ENCODE measurements at places on chromosomes 16 and 17.

- peaks cover 37% of the 10 kb centered on the region for H3K4me1 ChIP-seq
- H3K4me3 ChIP-seq: peak overlapping the region; percentile 68
- H3K27me3 ChIP-seq: peaks cover 5% of the 10 kb centered on the region
- no peak for DNase-seq
Measured at GRCh38 chr16:88456356-88457292, 3.5 kb downstream of the ZFPM1 start.

DNA sequence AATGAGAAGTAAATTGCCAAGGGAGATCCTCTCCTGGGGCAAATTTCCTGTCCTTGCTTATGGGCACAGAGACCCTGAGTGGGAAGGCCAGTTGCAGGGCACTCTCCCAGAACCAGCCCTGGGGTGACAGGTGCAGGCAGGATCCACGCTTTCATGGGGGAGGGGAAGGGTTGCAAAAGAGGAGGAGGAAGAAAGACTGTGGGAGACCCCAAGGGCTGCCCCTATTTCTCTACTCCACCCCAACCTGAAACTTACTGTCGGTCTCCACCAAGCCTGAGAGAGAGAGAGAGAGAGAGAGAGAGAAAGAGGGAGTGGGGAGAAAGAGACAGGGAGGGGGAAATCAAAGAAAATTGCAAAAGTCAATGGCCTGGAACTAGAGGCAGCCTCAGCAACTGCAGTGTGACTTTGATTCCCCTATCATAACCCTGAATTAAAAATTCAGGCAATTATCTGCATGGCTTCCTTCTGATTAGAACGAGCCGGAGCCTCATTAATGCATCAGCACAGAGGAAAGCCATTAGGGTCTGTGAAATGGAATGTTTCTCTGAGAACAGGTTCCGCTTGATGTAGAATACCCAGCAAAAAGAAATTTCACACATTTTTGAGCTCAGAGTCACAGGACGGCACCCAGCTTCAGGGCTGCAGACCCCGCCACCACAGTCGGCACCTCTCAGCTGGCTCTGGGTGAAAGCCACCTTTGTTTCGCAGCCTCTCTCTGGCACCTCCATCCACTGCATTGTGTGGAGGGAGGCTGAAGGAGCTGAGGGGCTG is 45.1 kb upstream of the HNF1B start:
- DNase-seq: no peak
- no peak overlapping the region for H3K4me3 ChIP-seq
- H3K36me3 ChIP-seq: no peaks in the 10 kb centered on the region
- H3K27me3 ChIP-seq: peaks cover 28% of the 10 kb centered on the region

DNA sequence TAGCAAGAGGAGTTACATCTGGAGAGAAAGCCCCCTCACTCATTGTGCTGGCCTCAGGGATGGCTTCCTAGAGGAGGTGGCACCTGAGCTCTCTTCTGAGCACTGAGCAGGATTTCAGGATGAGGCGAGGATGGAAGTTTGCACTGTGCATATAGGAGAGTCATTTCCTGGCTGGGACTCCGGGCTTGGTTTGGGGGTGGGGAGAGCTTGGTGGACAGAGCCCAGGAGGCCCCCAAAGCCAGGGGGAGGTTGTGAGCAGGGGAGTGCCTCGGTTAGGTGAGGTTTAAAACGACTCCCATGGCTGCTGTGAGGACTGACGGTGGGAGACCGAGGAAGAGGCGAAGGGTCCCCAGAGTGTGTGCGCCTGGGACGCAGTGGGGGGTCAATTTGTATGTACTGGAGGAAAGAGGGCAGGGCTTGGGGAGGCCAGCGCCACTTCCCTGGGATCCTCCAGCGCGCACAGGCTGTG is 1.2 kb downstream of the CAMKK1 start:
- peak overlapping the region; percentile 71 for H3K4me3 ChIP-seq
- H3K4me1 ChIP-seq: peaks cover 78% of the 10 kb centered on the region
- H3K27ac ChIP-seq: peak overlapping the region; percentile 87
- DNase-seq: no peak
- no peaks in the 10 kb centered on the region for H3K36me3 ChIP-seq
- H3K27me3 ChIP-seq: no peaks in the 10 kb centered on the region

GRCh38 chr17:82301916-82302567 is 15.4 kb downstream of the CD7 start:
- peak overlapping the region; percentile 7 for H3K27ac ChIP-seq
- no peak for DNase-seq
- H3K27me3 ChIP-seq: no peaks in the 10 kb centered on the region
- H3K36me3 ChIP-seq: no peaks in the 10 kb centered on the region
- no peak overlapping the region for H3K4me3 ChIP-seq
- H3K4me1 ChIP-seq: peaks cover 55% of the 10 kb centered on the region

DNA sequence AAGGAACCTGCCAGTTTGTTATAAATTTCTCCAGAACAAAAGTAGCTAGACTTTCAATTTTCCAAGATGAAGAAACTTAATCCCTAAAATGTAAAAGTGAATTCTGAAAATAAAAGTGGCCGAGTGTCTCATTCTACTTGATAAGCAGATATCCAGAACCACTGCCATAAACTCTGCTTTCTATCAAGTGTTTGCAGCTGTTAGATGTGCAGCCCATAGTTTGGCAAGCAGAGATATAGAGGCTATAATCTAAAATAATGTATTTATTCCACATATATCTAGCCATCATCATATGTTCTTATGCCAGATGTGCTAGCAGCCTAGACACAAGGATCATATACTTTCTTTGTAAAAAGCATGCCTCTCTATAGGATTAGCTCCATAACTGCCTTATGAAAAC is 14.7 kb upstream of the FBXL20 start:
- H3K27me3 ChIP-seq: no peaks in the 10 kb centered on the region
- DNase-seq: no peak
- H3K36me3 ChIP-seq: peaks cover 100% of the 10 kb centered on the region
- no peak overlapping the region for H3K27ac ChIP-seq

- no peak for DNase-seq
- no peak overlapping the region for H3K4me3 ChIP-seq
Measured at GRCh38 chr16:16008666-16009065, 59.2 kb downstream of the ABCC1 start.

- H3K4me3 ChIP-seq: no peak overlapping the region
- H3K4me1 ChIP-seq: no peaks in the 10 kb centered on the region
- no peaks in the 10 kb centered on the region for H3K36me3 ChIP-seq
- peak; percentile 50 for DNase-seq
Measured at GRCh38 chr16:77946823-77947222, 75.5 kb upstream of the CLEC3A start.

GRCh38 chr17:71959154-71959553 is 161.7 kb upstream of the SOX9 start:
- no peaks in the 10 kb centered on the region for H3K4me1 ChIP-seq
- H3K27ac ChIP-seq: no peak overlapping the region
- H3K36me3 ChIP-seq: no peaks in the 10 kb centered on the region
- no peak for DNase-seq

GRCh38 chr16:79757163-79757562 is 156.6 kb upstream of the MAF start:
- no peaks in the 10 kb centered on the region for H3K36me3 ChIP-seq
- peaks cover 22% of the 10 kb centered on the region for H3K4me1 ChIP-seq
- H3K27ac ChIP-seq: no peak overlapping the region
- DNase-seq: no peak
- no peak overlapping the region for H3K4me3 ChIP-seq

- DNase-seq: peak; percentile 65
- peak overlapping the region; percentile 53 for H3K27ac ChIP-seq
- H3K4me1 ChIP-seq: peaks cover 70% of the 10 kb centered on the region
- H3K27me3 ChIP-seq: no peaks in the 10 kb centered on the region
Measured at GRCh38 chr17:29155227-29155965, 24.8 kb downstream of the MYO18A start.

- peaks cover 96% of the 10 kb centered on the region for H3K27me3 ChIP-seq
- peaks cover 43% of the 10 kb centered on the region for H3K4me1 ChIP-seq
- no peak overlapping the region for H3K27ac ChIP-seq
- DNase-seq: no peak
Measured at GRCh38 chr16:54288835-54289241, 2.3 kb upstream of the IRX3 start.

- no peaks in the 10 kb centered on the region for H3K4me1 ChIP-seq
- H3K27ac ChIP-seq: peak overlapping the region; percentile 57
- no peak overlapping the region for H3K4me3 ChIP-seq
- peak; percentile 35 for DNase-seq
- no peaks in the 10 kb centered on the region for H3K27me3 ChIP-seq
- no peaks in the 10 kb centered on the region for H3K36me3 ChIP-seq
Measured at GRCh38 chr17:60941028-60941427, 263.4 kb downstream of the BCAS3 start.

GRCh38 chr17:61393904-61394629 is 5.6 kb upstream of the TBX2 start:
- H3K4me3 ChIP-seq: no peak overlapping the region
- H3K27me3 ChIP-seq: peaks cover 21% of the 10 kb centered on the region
- peak overlapping the region; percentile 84 for H3K27ac ChIP-seq
- H3K36me3 ChIP-seq: no peaks in the 10 kb centered on the region

DNA sequence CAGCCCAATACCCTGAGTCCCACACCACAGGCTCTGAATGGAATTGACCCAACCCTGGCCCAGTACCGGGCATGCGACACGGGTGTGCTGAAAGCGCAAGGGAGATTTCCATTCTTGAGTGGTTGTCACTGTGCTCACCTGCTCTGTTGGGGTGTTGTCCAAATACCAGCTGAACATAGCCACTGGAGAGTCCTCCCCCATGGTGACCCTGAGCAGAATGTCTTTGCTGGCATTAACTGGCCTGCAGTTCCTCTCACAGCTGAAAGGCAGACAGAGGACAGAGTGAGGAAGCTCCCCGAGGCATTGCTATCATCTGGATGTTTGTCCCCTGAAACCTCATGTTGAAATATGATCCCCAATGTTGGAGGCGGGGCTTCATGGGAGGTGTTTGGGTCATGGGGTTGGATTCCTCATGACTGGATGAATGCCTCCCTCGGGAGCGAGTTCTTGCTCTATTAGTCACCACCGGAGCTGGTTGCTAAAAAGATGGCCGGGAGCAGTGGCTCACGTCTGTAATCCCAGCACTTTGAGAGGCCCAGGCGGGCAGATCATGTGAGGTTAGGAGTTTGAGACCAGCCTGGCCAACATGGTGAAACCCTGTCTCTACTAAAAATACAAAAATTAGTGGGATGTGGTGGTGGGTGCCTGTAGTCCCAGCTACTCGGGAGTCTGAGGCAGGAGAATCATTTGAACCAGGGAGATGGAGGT is 57.3 kb upstream of the BCO1 start:
- DNase-seq: peak; percentile 56
- H3K27me3 ChIP-seq: no peaks in the 10 kb centered on the region
- no peaks in the 10 kb centered on the region for H3K36me3 ChIP-seq
- H3K4me1 ChIP-seq: peaks cover 4% of the 10 kb centered on the region
- H3K27ac ChIP-seq: peak overlapping the region; percentile 75

- no peak for DNase-seq
- no peaks in the 10 kb centered on the region for H3K4me1 ChIP-seq
- no peak overlapping the region for H3K4me3 ChIP-seq
- H3K27ac ChIP-seq: no peak overlapping the region
- H3K36me3 ChIP-seq: no peaks in the 10 kb centered on the region
Measured at GRCh38 chr16:75916451-75916850, 190.2 kb upstream of the CPHXL start.

- DNase-seq: no peak
- no peak overlapping the region for H3K4me3 ChIP-seq
- H3K27me3 ChIP-seq: no peaks in the 10 kb centered on the region
- H3K36me3 ChIP-seq: no peaks in the 10 kb centered on the region
- no peak overlapping the region for H3K27ac ChIP-seq
- H3K4me1 ChIP-seq: peaks cover 9% of the 10 kb centered on the region
Measured at GRCh38 chr17:9177212-9177611, 155.9 kb downstream of the NTN1 start.

- no peak overlapping the region for H3K27ac ChIP-seq
- H3K27me3 ChIP-seq: no peaks in the 10 kb centered on the region
- peaks cover 52% of the 10 kb centered on the region for H3K36me3 ChIP-seq
- peaks cover 42% of the 10 kb centered on the region for H3K4me1 ChIP-seq
Measured at GRCh38 chr16:670485-671352, 2.8 kb downstream of the RHOT2 start.

- H3K36me3 ChIP-seq: no peaks in the 10 kb centered on the region
- no peaks in the 10 kb centered on the region for H3K27me3 ChIP-seq
- no peak for DNase-seq
- H3K4me1 ChIP-seq: no peaks in the 10 kb centered on the region
- no peak overlapping the region for H3K4me3 ChIP-seq
Measured at GRCh38 chr16:12507366-12507765, 296.3 kb downstream of the CPPED1 start.

DNA sequence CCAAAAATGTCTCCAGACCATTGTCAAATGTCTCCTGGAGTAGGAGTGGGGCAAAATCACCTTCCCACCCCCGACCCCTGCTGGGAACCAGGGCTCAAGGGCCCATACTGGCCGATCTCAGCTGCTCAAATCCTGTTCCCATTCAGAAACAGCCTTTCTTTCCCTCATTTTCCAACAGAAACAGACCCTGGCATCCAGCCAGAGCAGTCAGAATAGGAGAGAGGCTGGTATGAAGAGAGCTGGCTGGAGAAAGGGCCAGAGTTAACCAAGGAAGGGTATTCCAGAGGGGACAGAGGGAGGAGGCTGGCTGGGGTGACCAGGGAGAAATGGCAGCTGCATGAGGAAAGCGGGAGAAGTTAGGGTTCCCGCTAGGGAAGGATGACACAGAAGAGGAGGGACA is 199.1 kb downstream of the XYLT1 start:
- no peak overlapping the region for H3K4me3 ChIP-seq
- H3K27me3 ChIP-seq: no peaks in the 10 kb centered on the region
- H3K36me3 ChIP-seq: no peaks in the 10 kb centered on the region
- H3K27ac ChIP-seq: peak overlapping the region; percentile 89

DNA sequence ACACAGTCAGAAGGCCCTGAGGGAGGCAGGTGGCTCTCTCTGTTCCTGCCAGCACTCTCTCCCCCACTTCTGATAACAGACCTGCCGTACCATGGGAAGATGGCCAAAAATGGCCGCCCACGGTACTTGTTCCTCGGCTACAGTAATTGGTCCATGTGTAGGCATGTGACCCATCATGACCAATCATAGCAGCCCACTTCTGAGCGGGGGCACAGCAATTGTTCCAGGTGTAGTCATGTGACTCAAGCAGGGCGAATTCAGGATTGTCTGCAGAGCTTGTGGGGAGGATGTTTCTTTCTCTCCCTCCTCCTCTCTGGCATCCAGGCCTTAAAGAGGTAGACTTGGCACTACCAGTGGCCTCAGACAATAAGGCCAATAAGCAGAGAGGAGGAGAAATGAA is 250.4 kb downstream of the MRTFB start:
- no peak overlapping the region for H3K4me3 ChIP-seq
- H3K27ac ChIP-seq: no peak overlapping the region
- no peaks in the 10 kb centered on the region for H3K36me3 ChIP-seq
- no peaks in the 10 kb centered on the region for H3K4me1 ChIP-seq
- DNase-seq: no peak
- H3K27me3 ChIP-seq: no peaks in the 10 kb centered on the region

GRCh38 chr17:77609553-77610517 is 348.7 kb upstream of the TNRC6C start:
- no peaks in the 10 kb centered on the region for H3K4me1 ChIP-seq
- peak overlapping the region; percentile 8 for H3K4me3 ChIP-seq
- no peak for DNase-seq
- peak overlapping the region; percentile 57 for H3K27ac ChIP-seq
- no peaks in the 10 kb centered on the region for H3K36me3 ChIP-seq

- H3K36me3 ChIP-seq: no peaks in the 10 kb centered on the region
- H3K27me3 ChIP-seq: no peaks in the 10 kb centered on the region
- no peaks in the 10 kb centered on the region for H3K4me1 ChIP-seq
- no peak overlapping the region for H3K4me3 ChIP-seq
- no peak for DNase-seq
Measured at GRCh38 chr17:30550512-30551273, 73.5 kb downstream of the GOSR1 start.

Data from stomach (tissue), 19 donors.